ENCODE measurements at places on chromosomes 6 and 20.

- DNase-seq, result no peak
These were observed 36.2 kb upstream of the RNF24 start for GRCh38 chr20:4051413-4052138.

- DNase-seq, result no peak
These were observed 157.8 kb downstream of the TPBG start for GRCh38 chr6:82521369-82521768.

GRCh38 chr20:38809942-38810341 is 4.4 kb downstream of the PPP1R16B start:
- no peak for DNase-seq

GRCh38 chr20:11003341-11003740 is 329.5 kb upstream of the JAG1 start:
- DNase-seq, result no peak

GRCh38 chr20:44024820-44025580 is 110.3 kb downstream of the TOX2 start:
- DNase-seq, result no peak

DNA sequence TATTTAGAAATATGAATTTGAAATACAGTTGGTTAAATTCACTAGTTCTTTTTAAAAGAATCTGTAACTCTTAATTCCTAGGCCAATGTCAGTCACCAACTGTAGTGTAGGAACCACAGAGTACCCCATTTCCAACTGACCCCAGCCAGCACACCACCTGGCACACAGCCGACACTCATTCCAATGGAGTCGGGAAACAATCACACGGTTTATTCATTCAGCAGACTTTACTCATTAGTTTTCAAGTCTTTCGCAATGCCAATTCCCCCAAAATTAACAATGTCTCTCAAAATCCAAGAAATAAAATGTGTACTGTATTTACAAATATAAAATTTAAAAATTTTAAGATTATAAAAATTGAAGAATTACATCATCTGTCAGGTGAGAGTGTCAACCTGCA is 13.5 kb downstream of the ARG1 start:
- no peak for DNase-seq

GRCh38 chr6:6243846-6244245 is 76.6 kb downstream of the F13A1 start:
- DNase-seq, result no peak

DNA sequence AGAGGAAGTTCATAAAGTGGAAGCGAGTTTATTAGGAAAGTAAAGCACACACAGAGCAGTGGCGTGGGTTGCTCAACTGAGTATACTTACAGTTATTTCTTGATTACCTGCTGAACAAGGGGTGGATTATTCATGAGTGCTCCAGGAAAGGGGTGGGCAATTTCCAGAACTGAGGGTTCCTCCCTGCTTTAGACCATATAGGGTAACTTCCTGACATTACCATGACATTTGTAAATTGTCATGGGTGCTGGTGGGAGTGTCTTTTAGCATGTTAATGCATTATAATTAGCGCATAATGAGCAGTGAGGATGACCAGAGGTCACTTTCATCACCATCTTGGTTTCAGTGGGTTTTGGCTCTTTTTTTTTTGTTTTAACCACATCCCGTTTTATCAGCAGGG is 29.8 kb downstream of the PDYN start:
- DNase-seq, result no peak

GRCh38 chr6:158124288-158124687 is 43.8 kb downstream of the SERAC1 start:
- DNase-seq, result no peak

GRCh38 chr20:12837646-12838045 is 171.1 kb upstream of the SPTLC3 start:
- no peak for DNase-seq

GRCh38 chr6:141830530-141830929 is 302.2 kb upstream of the GJE1 start:
- no peak for DNase-seq

GRCh38 chr6:150065083-150065482 is 3.8 kb downstream of the ULBP3 start:
- DNase-seq, result no peak

- DNase-seq, result no peak
These were observed 41.9 kb downstream of the ELOVL5 start for GRCh38 chr6:53306819-53307347.

DNA sequence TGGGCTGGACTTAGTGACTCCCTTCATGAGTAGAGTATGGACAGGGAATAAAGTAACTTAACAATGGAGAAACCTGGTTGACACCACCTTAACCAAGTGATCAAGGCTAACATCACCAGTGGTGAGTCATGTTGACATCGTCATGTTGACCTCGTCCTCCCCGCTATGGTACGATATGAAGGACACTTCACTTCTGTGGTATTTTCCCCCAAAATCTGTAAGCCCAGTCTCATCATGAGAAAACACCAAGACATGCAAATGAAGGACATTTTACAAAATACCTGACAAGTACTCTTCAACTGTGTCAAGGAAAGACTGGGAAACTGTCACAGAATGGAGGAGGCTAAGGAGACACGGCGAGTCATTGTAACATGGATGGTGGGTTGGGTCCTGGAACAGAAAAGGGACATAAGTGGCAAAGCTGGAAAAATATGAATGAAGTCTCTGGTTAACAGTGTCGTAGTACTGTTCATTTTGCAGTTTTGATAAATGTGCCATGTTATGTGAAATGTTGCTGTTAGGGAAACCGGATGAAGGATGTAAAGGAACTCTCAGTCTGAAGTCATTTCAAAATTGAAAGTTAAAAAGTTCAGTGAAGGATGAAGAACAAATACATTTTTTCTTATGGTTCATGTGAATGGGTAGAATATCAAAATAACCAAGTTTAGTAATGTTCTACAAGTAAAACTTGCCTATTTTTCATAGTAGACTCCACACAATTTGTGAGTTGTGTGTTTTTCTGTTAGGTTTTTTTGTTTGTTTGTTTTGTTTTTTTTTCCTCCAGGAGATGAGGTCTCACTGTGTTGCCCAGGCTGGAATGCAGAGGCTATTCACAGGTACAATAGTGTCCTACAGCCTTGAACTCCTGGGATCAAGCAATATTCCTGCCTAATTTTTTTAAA is 247.5 kb downstream of the TMEM242 start:
- DNase-seq, result no peak

DNA sequence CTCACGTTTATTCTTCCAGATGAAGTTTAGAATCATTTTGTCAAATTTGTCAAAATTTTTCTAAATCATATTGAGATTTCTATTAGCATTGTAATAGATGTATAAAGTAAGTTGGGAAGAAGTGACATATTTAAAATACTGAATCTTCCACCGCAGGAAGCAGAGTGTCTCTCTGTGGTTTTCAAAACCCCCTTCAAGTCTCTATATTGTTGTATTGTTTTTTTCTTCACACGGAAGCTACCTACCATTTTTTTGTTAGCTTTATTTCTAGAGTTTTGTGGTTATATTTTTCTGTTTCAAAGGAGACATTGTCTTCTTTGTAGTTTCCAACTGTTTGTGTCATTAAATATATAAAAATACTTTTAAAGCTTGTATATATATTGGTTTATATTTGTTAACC is 188.6 kb downstream of the ZDHHC14 start:
- no peak for DNase-seq

DNA sequence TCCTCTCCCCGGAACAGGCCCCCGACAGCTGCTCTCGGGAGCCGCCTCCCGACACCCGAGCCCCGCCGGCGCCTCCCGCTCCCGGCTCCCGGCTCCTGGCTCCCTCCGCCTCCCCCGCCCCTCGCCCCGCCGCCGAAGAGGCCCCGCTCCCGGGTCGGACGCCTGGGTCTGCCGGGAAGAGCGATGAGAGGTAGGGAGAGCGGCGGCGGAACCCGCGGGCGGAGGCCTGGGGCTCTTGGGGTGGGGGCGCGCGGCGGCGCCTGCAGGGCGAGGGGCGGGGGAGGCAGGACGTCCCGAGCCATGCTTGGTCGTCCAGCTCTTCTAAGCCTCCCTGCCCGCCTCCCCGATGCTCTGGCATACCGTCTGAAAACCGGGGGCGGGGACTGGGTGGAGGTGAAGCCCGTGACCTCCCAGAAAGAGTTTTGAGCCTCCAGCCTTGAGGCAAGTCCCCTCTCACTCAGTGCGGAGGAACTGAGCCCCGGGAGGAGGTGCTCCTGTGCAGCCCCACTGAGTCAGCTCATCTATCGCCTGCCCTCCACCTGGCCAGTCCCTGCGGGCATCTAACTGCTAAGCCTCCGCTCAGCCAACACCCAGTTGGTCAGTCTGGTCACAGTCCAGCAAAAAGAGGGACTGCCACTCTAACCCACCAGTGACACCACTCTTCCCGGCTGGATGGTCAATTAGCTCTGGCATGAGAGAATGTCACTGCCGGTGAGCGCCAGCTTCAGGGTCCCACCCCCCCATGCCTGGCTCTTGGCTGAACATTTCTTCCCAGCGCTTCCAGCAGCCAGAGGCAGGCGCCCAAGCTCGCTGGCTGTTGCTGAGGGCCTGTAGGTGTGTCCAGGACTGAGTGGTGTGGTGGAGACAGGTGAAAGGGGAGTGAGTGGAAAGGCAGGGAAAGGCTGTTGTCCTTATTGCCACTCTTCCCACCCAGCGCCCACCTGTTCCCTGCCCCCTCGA is 482 bp downstream of the DDR1 start:
- DNase-seq, result no peak

DNA sequence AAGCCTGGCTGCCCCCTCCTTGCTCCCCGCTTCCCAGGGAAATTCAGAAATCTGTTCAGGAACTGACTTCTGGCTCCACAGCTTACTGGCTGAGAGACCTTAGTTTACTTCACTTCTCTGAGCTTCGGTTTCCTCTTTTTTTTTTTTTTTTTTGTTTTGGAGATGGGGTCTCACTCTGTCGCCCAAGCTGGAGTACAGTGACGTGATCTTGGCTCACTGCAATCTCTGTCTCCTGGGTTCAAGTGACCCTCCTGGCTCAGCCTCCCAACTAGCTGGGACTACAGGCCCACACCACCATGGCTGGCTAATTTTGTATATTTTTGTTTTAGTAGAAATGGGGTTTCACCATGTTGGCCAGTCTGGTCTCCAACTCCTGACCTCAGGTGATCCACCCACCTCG is 14.9 kb downstream of the PTK7 start:
- DNase-seq, result no peak

DNA sequence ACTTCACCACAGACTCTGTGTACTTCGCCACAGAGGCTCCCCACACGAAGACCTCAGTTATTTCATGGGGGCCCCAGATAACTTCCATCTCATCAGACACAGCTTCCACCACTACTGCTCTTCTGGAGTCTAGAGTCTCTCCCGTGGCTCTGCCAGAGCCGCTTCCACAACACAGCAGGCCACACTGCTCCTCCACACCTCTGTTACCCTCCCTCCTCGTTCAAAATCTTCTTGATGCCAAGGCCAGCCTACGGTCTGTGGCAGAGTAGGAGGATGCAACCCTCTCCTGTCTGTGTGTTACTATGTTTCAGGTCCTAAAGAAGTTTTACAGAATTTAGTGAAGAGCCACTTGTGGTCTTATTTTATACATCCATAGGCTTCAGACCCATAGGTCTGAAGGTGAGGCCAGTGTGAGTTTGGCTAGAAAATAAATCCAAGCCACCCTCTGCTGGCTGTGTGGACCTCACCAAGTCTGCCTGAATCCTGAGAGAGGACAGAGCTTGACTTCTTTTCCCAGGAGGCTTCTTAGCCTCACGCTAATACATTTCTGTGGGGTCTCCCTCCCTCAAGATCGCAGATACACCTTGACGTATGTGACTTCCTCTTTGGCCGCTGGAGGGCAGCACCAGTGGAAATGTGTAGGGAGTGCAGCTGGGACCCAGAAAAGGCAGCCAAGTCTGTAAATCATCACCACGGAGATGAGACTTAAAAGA is 197.7 kb downstream of the FAXC start:
- DNase-seq, result no peak

DNA sequence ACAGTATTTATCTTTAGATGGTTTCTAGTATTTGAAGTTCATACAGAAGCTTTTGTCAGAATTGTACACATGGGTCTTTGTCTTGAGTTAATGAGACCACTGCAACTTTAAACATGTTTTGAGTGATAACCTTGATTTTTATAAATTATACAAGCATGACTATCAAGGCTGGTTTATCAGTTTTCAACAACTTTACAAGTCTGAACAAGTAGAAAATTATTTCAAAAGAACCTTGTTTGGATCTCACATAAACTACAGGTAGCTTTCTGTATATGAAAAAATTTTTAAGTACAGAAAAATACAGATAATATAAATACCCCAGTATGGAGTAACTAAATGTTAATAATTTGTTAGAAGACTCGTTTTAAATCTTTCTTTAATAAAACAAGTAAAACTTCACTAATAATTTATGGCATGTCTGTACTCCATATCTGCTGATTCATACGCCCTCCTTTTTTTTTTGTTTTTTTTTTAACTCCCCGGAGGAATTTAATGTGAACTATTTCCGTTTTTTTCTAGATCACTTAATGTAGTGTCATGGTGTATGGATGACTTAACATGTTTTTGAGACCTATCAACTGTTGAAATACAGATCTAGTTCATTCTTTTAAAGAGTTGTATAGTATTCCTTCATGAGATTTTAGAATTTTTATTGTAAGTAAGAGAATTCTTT is 18.3 kb downstream of the VAPB start:
- DNase-seq, result no peak

DNA sequence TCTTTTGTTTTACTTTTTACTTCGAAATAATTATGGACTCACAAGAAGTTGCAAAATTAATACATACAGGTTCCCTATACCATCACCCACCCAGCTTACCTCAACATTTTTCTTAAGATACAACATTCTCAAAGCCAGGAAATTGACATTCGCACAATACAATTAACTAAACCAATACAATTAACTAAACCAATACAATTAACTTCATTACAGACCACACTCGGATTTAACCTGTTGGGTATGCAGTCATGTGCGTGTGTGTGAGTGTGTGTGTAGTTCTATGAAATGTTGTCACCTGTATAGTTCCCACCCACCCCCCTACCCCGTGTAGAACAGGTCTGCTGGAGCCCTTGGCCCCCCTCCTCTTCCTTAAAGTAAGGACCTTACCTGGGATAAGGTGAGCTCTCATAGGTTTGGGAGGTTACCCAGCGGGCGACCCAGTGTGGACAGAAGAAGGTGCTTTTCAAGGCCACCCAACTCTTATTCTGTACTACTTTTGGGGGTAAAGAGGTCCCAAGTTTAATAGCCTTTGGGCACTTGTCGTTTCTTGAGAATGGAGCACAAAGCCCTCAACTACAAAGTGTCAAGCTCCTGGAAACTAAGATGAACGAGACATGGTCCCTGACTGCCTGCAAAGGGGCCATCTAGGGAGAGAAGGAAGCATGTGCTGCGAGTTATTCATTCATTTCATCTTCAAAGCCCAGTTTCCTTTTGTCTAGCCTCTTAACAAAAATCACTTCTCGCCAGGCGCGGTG is 544 bp upstream of the STK38 start:
- no peak for DNase-seq

Measured in stimulated activated CD4-positive, alpha-beta T cell treated with anti-CD3 and anti-CD28 coated beads, Interleukin-15, amount 100 ng/mL, for 1 hour (primary cell).